Fibroblast of villous mesenchyme (primary cell): ENCODE measurements at places on chromosomes 11 and 22.

- no peak for DNase-seq
Observed at GRCh38 chr11:99535819-99536218, 515.1 kb downstream of the CNTN5 start.

GRCh38 chr22:31968022-31968421 lies 23.7 kb downstream of the YWHAH start:
- DNase-seq, result no peak

DNA sequence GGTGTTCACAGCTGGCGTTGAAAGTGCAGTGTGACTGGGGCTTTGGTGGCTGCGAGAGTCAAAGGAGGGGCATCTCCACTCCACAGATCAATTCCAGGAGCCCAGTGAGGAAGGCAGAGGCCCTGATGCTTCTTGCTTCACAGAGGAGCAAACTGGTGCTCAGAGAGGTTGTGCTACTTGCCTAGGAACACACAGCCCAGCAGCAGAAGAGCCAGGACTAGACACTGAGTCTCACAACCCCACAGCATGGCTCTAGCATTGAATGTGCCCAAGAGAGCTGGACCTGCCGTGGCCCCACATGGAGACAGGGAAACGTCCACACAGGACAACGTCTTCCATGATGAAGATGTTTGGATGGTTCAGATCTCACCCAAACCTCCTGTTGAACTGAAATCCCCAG lies 33.3 kb downstream of the LINC01488 start:
- no peak for DNase-seq

GRCh38 chr11:62552485-62553079 lies 6.0 kb upstream of the AHNAK start:
- peak; percentile 65 for DNase-seq

GRCh38 chr11:125402435-125402834 lies 93.6 kb downstream of the FEZ1 start:
- peak; percentile 49 for DNase-seq

- DNase-seq, result no peak
Observed at GRCh38 chr11:123211149-123211852, 16.3 kb upstream of the CLMP start.
